Activated T-cell treated with anti-CD3 and anti-CD28 coated beads, Interleukin-2, amount 50 U/mL, for 4 hours (primary cell): ENCODE measurements at places on chromosomes 5 and 9. TPM values are rescaled to one million over a fixed set of nuclear protein-coding genes. Genes with fewer than 3 reads are reported as not detected.

TRIP13 gene
- 18.5 TPM for total RNA-seq

DNA sequence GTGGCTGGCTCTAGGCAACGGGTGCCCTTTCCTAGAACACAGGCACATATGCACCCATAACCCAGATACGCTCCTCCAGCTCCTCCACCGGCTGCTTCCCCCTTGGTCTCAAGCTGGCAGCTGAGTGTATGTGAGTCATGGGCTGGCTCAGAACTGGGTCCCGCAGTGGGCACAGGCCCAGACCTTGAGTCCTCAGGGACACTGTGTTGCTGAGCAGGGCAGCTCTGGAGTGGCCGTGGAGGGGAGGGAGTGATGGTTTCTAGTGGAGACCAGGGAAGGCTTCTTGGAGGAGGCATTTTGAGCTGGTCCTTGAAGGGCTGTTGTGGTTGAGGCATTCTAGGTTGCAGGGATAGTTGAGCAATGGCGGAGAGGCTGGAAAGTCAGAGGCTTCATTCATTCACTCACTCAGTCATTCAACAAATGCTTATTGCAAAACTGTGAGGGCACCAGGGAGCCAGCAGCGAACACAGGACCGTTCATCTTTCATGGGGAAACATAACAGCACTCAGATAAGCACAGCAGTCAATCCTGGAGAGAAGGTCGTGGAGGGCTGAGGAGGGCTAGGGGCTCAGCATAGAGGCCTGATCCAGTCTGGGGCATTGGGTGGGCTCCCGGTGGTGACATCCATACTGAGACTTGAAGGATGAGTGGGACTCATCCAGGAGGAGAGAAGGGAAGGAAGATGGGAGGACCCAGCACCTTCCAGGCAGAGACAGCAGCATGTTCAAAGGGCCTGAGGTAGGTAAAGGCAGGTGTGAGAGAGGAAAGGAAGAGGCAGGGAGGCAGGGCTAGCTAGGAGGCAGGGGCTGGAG is 2.4 kb downstream of the BBLN start:
- no peak for DNase-seq

DNA sequence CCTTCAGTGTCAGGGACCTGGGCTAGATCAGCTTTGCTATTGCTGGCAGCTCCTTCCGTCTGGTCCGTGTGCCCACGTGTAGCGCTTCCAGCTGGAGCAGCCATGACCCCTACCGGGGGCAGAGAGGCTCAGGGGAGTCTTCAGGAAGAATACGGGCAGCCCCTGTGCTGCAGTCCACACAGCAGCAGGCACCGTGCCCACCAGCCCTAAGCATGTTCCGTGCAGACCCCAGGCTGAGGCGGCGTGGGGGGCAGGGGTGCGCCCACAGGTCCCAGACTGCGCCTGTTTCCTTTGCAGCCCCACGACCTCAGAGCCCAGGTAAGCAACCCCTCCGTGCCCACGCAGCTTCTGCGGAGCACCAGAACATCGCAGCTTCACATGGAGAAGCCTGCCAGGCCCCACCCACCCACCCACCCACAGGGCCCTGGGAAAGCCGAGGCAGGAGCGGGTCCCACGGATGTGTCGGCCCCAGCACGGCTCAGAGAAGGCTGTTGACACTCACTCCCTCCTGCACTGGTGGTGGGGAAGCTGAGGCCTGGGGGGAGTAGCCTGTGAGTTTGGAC is 83.1 kb downstream of the KCNT1 start:
- no peak for DNase-seq

GRCh38 chr9:88578121-88579049 is 43.4 kb downstream of the NXNL2 start:
- DNase-seq: peak; percentile 65

DNA sequence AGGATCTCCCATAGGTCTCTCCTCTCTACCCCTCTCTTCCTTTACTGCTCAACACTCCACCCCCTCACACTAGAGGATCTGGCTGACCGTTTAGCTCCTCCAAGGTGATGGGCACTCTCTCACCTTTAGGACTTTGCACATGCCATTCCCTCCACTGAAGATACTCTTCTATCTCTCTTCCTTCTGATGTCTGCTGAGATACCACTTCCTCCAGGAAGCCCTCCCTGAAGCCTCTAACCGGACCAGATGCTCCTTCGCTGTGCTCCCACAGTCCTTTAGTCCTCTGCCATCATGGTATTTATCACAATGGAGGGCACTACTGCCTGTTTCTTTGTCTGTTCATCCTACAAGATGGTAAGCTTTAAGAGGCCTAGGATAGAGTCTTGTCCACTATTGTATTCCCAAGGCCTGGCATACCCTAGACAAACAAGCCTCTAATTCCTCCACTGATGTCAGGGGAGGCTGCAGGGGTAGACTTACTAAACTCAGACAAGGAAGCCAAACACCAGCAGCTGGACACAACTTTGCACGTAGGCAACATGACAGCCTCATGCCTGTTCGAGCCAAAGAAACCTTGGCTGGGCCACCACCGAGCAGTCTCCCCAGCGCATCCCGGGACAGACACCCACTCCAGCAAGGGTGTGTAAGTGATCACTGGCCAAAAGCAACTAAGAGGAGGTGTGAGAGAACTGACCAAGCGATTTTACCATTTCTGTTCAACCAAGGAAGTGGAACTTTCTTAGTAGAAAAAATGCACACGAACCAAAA is 20.2 kb downstream of the ORM2 start:
- no peak for DNase-seq
